Metanephros (tissue), 2 donors: ENCODE measurements at places on chromosomes 7 and 10. TPM values are rescaled to one million over a fixed set of nuclear protein-coding genes. Genes with fewer than 3 reads are reported as not detected.

PPP1R9A gene
- total RNA-seq = 39.9 TPM

GPER1 gene
- total RNA-seq = 6.0 TPM

ORAI2 gene
- 29.8 TPM for total RNA-seq

OR6V1 gene
- total RNA-seq = not detected

DPY19L1 gene
- 19.7 TPM for total RNA-seq

GJD4 gene
- total RNA-seq = not detected

SPAM1 gene
- total RNA-seq = not detected

TMEM273 gene
- 5.5 TPM for total RNA-seq

CDK1 gene
- total RNA-seq = 27.1 TPM

CYP3A4 gene
- not detected for total RNA-seq

RADIL gene
- total RNA-seq = 2.5 TPM

NXPH1 gene
- 0.23 TPM for total RNA-seq

POLR2J2 gene
- total RNA-seq = 4.4 TPM

GALNT17 gene
- 10.8 TPM for total RNA-seq

DDX21 gene
- total RNA-seq = 29.7 TPM

NKX1-2 gene
- not detected for total RNA-seq

LBX1 gene
- 1.5 TPM for total RNA-seq

SLC16A9 gene
- 15.4 TPM for total RNA-seq

SEMA3E gene
- total RNA-seq = 2.6 TPM

CTNNA3 gene
- total RNA-seq = 21.2 TPM

FAM170B gene
- not detected for total RNA-seq

NPTX2 gene
- 2.3 TPM for total RNA-seq

PAX4 gene
- total RNA-seq = not detected

C10orf105 gene
- total RNA-seq = 0.06 TPM

STAMBPL1 gene
- total RNA-seq = 6.8 TPM

INHBA gene
- total RNA-seq = 11.3 TPM

MKX gene
- total RNA-seq = 0.47 TPM

PANK1 gene
- 44.7 TPM for total RNA-seq

OR2A1 gene
- 0.29 TPM for total RNA-seq

GAD2 gene
- 4.4 TPM for total RNA-seq

LRRC18 gene
- 0.23 TPM for total RNA-seq

PDLIM1 gene
- total RNA-seq = 27.2 TPM

SLC26A5 gene
- not detected for total RNA-seq

EBF3 gene
- 12.2 TPM for total RNA-seq

UTF1 gene
- total RNA-seq = 0.35 TPM

OPN1SW gene
- total RNA-seq = not detected

SDK1 gene
- total RNA-seq = 17.6 TPM
